C1 segment of cervical spinal cord (tissue), 14 donors: ENCODE measurements at places on chromosomes 7 and 10.

- DNase-seq, result no peak
Observed at GRCh38 chr7:123208793-123209192, 9.0 kb upstream of the SLC13A1 start.

- DNase-seq, result no peak
Observed at GRCh38 chr10:71094712-71095390, 117.5 kb upstream of the UNC5B start.

- DNase-seq, result no peak
Observed at GRCh38 chr10:102914781-102915180, 3.3 kb upstream of the CNNM2 start.

- DNase-seq, result no peak
Observed at GRCh38 chr7:107432261-107432660, 37.6 kb upstream of the GPR22 start.
